ENCODE measurements at places on chromosomes 7 and 10.

GRCh38 chr7:101122933-101123702, 3.8 kb upstream of the SERPINE1 start:
- no peak for DNase-seq

DNA sequence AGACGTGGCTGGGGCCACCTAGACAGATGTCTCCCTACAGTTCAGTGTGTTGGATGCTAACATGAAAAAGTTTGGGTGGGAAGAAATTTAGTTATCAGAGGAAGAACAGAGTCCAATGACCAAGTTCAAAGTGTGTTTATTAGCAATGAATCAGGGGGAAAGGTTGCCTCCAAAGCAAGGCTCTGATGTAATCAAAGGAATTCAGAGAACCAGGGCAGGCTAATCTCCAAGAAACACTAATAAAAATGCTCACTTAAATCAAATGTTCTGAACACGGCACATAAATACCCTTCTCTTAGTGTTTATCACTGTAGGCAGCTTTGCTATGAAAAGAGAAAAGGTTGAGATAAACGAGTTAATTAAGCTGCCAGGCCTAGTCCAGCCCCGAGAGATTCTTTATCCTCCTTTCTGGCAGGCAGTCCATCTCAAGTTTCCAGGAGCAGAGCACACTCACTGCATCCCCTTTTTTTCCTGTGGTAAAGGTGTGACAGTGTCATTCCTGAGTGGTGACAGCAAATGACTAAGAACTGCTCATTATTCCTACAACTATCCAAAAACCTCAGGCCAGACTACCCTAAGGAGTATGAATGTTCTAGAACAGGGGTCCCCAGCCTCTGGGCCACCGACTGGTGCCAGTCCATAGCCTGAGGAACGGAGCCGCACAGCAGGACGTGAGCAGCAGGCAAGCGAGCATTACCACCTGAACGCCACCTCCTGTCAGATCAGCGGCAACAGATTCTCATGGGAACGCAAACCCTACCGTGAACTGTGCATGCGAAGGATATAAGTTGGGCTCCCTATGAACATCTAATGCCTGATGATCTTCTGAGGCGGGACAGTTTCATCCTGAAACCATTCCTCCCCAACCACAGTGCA, 66.9 kb upstream of the FHIP2A start:
- DNase-seq, result peak; percentile 12

- DNase-seq, result no peak
These were observed 117.5 kb upstream of the PRPS1L1 start for GRCh38 chr7:18145160-18145559.

- no peak for DNase-seq
These were observed 31.4 kb downstream of the ANK3 start for GRCh38 chr10:60358282-60358681.

GRCh38 chr10:98556061-98556460, 109.3 kb upstream of the HPS1 start:
- DNase-seq, result no peak

GRCh38 chr7:29337546-29338116, 143.1 kb downstream of the CHN2 start:
- peak; percentile 34 for DNase-seq

- DNase-seq, result no peak
These were observed 181.2 kb downstream of the BBS9 start for GRCh38 chr7:33310546-33310945.

GRCh38 chr10:17984563-17984962, 32.8 kb downstream of the SLC39A12 start:
- DNase-seq, result no peak
